Aortic smooth muscle cell (primary cell): ENCODE measurements at places on chromosomes 5 and 9. TPM values are rescaled to one million over a fixed set of nuclear protein-coding genes. Genes with fewer than 3 reads are reported as not detected.

TMEM174 gene
- not detected in 2 replicates for total RNA-seq

HRCT1 gene
- total RNA-seq, result 1.3 and 2.2 TPM in 2 replicates

PCDHGC5 gene
- 3.4 and 4.7 TPM in 2 replicates for total RNA-seq

C5orf63 gene
- total RNA-seq, result 2.0 TPM in 2 replicates

MARCOL gene
- not detected in 2 replicates for total RNA-seq

SPATA6L gene
- 0.79 and 0.81 TPM in 2 replicates for total RNA-seq
